Neuronal stem cell (in vitro differentiated cells): ENCODE measurements at places on chromosomes 2 and 18.

DNA sequence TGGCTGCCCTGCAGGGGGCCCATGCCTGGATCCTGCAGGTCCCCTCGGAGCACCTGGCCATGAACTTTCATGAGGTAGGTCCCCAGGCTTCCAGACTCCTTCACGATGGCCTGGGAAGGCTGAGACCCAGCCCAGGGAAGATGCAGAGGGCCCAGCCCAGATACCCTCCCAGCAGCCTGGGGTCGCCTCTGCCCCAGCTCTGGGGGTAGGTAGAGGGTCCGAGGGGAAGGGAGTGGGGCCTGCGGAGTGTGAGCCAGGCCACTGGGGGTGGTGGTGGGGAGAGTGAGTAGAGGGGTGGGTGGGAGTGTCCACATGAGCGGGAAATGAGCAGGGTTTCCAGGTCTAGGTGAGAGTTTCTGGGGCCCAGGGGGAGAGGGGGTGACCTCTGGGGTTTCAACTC is 1.2 kb upstream of the CHRND start:
- DNase-seq, result no peak

DNA sequence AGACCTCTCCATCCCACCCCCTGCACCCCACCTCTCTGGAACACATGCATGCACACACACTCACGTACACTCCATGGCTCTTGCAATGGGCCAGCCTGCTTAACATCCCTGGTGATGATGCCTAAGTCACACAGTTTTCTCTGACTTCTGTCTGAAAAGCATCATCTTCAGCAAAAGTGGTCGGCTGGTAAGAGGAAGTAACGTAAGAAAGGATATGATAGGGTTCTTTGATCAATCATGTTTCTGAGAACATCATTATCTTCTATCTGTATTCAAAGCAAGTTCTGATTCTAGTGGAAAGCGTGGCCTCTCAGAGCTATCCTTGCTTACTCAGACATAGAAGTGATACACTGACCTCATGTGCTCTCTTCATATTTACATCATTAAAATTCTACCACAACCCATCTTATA is 11.4 kb upstream of the NDUFV2 start:
- DNase-seq, result no peak

- DNase-seq, result no peak
These were observed 112.5 kb downstream of the SETBP1 start for GRCh38 chr18:44793194-44793593.

DNA sequence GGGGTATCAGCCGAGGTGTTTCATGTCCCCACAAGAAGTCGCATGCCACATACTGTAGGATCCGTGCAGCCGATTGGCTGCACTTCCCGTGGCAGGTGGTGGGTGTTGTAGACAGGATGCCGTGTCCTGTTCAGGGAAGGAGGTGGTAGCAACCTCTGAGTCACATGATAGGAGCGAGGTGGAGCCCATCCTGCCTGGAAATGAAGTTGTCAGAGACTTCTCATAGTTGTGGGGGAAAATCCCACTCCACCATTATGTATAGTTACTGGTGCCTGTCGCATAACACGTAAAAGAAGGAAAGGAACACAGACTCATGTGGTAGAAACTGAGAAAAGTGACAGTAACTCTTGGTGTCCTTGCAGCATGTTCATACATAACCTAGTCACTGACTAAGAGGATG is 91.4 kb upstream of the IL1R2 start:
- DNase-seq, result no peak

- DNase-seq, result no peak
These were observed 82.0 kb downstream of the SMAD7 start for GRCh38 chr18:48868468-48869466.

DNA sequence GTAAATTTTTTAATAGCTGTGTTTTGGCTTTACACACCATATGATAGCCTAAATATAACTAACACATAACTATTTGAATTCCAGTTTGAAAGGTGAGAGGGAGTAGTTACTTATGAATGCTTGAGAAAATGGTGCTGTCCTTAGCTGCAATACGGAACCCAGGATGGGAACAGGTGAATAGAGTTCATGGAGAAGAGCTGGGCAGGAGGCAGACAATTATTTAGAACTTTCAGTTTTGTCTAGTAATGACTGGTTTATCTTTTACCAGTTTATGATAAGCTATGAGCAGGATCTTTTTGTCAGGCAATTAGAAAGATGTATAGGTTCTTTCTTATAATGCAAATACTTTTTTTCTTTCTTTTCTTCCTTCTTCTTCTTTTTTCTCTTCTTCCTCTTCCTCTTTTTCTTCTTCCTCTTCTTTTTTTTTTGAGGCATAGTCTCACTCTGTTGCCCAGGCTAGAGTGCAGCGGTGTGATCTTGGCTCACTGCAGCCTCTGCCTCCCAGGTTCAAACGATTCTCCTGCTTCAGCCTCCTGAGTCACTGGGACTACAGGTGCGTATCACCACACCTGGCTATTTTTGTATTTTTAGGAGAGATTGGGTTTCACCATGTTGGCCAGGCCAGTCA is 25.9 kb downstream of the UBR3 start:
- DNase-seq, result no peak

DNA sequence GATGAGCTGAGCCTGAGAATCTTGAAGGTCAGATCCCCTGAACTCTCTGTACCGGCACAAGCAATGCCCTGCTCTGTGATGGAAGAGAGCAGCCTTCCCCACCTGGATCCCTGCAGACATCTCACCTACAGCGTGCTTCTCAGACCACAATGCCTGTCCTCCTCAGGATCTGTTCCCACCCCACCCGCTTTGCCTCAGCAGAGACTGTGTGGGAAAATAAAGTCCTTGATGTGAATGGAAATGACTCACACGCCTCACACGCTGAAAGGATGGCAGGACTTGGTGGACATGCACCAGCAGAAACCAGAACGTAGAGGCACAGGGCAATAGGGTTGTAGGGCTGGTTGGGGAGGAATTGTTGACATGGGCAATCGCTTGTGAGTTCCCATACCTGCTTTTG is 117.9 kb upstream of the POU3F3 start:
- DNase-seq, result no peak

GRCh38 chr18:75223687-75224347 is 13.2 kb downstream of the TSHZ1 start:
- no peak for DNase-seq
